Hypothalamus (tissue), 51 donors: ENCODE measurements at places on chromosomes 2 and 18.

GRCh38 chr18:65282096-65282495 lies 468.7 kb upstream of the CDH7 start:
- DNase-seq: no peak

- DNase-seq: no peak
Observed at GRCh38 chr2:239394978-239395377, 5.8 kb downstream of the HDAC4 start.

DNA sequence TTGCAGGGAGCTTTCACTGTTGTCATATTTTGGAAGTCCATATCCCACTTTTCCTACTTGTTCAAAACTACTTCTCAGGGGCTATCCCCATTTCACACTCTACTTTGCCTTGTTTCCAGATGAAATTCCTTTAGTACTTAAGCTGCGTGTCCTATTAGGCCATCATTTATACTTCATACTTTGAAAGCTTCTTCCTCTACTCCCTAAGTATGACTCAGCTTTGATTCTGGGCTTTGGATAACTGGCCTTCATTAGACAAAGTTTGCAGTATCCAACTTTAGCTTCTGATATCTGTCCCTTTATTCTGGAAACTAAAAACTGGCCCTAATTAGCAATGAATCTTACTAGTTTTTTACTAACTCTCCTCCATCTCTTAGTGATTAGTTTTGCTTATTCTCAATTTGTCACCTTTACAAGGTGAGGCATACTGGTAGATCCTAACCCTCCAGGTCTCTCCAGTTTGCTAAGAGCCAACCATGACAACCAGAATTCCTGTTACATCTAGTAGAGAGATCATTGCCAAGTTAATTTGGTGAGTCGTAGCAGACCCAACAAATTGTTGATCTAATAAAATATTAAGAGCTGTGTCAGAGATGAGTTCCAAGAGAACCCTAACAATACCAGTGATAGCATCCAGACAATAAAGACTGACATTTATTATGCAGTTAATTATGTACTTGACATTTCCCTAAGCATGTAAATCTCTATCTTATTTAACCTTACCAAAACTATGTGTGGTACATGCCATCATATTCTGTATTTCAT lies 31.2 kb upstream of the ITGAV start:
- DNase-seq: no peak

DNA sequence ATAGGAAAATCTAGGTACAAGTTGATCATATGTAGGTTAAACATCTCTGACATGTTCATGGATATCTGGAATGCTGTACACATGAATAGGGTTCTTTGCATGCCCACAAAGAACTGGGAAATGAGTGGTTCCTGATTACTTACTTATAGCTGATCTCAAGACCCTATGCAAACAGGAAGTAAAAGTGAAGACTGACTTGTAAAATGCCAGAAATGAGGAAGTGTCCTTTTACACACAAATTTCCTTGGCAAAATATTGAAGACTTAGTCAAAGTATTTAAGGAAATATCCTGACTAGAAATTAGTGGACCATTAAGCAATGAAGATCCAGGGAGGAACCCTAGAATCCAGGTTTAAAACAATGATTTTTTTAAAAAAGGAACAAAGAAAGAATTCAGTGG lies 203.7 kb upstream of the DLGAP1 start:
- no peak for DNase-seq

- no peak for DNase-seq
Observed at GRCh38 chr2:68059784-68060525, 2.8 kb downstream of the C1D start.

DNA sequence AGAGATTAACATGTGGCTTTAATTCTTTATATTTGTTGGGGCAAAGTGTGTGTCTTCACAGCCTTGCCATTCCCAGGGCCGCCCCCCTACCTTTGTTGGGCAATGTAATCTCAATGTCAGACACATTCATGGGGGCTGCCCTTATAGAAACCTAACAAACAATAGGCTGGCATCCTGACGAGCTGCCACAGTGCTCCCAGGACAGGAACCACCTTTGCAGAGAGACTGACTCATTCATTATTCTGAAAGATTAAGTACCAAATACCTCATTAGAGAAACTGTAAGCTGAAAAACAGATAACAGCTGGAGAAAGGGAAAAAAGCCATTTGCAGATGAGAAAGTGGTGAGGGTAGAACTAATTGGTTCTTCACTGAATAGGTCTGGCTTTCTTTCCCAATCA lies 1587.5 kb upstream of the PIK3C3 start:
- DNase-seq: no peak

DNA sequence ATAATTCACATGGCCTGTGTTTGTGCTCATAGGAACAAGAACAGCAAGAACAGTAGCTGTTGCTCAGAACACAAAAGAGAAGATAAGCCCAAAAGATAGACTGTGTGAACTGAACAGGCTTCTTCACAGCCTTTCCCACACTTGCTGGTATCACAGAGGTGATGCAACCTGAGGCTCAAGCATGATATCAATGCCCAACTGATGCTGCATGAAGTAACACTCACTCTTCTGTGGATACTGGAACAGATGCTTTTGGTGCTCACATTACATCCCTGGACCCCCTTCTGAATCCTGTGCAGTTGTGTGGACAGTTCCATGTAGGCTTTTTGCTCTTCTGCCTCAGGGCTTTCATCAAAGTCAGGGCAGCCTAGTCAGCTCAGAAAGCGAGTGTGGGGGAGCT lies 88.4 kb upstream of the RND3 start:
- DNase-seq: no peak

GRCh38 chr2:172555272-172555521 lies 693 bp upstream of the PDK1 start:
- no peak for DNase-seq

DNA sequence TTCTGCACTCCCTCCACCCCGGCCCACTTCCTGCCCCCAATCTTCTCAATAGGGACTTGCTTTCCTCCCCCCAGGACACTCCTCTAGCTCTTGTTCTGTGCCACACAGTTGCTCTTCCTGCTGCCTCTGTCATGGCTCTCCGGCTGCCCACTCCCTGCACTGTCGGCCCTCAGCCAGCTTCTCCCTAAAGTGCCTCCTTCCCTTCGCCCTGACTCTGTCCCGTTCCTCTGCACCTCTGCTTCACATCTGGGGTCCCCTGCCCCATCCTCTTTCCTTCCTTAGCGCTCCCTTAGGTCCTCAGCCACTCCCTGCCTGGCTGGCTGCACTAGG lies 132.1 kb downstream of the CABLES1 start:
- no peak for DNase-seq

DNA sequence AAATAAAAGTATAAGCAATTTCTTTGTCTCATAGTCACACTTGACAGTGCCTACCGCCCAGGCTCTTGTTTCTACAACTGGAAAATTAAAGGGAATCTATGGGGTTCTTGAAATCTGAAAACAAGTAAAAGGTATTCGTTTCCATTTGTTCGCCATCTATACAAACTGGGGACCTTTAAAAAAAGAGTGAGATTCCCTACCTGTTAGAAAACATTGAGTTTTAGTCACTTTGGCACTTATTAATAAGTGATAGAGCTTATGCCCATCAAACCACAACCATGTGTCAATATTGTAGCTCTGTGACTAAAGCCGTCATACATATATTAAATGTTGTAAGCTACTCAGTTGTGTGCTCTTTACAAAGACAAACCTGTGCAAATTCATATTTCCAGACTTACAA lies 13.2 kb downstream of the FN1 start:
- no peak for DNase-seq

DNA sequence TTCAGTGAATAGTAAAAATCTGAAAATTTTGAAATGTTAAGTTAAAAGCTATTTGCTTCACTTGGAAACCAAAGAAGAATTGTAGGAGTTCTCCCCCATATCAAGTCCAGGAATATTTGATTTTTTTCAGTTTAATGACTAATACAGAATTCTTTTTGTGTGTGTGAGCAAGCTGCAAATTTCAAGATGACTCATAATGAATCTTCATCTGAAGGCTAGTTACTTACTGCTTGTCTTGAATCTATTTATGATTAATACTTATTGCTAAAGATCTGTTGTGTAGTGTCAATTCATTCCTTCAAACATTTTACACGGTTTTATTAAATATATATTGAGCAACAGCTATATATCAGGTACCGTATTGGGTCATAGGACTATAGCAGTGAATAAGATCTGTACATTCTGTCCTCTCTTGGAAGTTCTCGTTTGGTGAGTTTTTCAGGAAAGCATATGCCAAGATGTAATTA lies 47.8 kb upstream of the CAVIN2 start:
- DNase-seq: no peak

DNA sequence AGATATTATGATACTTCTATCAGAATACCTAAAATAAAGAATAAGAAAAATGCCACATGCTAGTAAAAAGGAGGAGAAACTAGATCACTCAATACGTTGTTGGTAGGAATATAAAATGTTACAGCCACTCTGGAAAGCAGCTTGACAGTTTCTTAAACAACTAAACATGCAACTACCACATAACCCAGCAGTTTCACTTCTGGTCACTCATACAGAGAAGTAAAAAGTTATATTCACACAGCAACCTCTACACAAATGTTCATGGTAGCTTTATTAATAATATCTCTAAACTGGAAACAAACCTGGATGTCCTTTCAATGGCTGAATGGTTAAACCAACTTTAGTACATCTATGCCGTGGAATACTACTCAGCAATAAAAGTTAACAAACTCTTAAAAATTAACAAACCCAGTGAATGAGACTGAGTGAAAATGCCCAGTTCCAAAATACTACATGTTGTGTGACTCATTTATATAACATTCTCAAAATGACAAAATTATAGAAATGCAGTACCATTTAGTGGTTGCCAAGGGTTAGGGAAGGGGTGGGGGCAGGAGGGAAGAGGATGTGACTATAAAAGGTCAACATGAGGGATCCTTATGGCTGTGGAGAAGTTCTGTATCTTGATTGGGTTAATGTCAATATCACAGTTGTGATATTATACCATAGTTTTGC lies 124.1 kb downstream of the MMADHC start:
- DNase-seq: no peak

DNA sequence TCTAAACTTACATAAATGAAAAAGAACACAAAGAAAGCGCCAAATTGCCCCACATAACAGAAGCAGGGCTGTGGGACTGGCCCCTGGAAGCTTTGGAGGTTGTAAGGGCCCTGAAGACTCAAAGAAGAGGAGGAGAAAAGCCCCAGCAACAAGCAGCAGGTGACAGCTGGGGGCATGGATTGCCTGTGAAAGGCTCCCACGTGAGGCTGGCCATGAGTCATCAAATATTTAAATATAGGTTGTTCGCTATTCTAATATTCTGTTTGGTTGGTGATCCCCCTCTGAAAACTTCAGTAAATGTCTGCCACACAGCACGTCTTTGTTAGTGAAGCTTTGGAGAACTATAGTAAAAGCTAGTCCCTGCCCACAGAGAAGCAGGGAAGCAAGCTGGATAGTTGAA lies 132.4 kb downstream of the MREG start:
- no peak for DNase-seq

DNA sequence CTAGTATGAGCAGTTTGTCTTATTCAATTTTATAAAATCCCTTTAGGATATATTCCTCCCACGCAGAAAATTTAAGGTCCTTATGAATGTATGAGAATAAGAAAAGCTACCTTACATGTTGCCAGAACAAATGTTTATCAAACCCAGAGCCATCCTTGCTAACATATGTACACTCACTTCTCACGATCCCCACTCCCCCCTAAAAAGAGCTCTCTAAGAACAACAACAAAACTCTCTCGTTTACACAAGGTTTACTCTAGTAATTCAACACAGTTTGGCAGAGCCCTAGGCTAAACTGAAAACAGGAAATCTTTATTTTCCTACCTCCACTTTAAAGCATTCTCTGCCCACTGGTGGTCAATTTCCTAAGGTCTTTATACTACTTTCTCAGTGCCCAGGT lies 504.9 kb downstream of the ZEB2 start:
- DNase-seq: no peak
